ENCODE measurements at places on chromosomes 2 and 18.

DNA sequence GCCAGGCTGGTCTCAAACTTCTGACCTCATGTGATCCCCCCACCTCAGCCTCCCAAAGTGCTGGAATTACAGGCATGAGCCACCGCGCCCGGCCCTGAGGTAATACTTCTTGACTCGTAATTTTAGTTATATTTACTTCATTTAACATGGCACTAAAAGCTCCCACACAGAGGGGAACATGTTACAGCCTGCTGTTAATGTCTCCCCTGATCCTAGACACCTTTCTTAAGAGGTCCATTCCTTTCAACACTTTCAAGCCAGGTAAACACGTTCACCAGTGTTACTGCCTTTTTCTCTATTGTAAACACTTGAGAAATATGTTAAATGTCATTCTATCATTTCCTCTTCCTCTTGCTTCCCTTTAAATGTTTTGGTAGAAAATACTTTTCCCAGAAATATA, 161.4 kb downstream of the METTL4 start:
- DNase-seq: no peak

DNA sequence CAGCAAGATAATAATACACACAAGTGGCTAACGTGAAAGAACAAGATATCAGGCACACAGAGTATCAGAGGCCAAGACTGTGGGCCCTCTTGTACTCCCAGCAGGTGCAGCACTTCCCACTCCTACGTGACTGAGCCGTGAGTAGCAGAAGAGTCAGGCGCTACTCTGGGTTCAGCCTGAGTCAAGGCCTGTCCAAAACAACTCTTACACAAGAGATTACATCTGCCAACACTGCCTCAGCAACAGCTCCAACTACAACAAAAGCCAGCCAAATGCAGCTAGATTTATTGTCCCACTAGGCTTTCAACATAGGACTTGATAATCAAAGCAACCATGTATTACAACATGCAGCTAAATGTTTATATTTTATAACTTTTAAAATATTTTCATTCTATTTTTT, 56.2 kb downstream of the ITSN2 start:
- DNase-seq: peak; percentile 41

GRCh38 chr2:233766416-233766815, 6.3 kb downstream of the UGT1A1 start:
- DNase-seq: no peak

GRCh38 chr2:211877061-211877460, 661.5 kb downstream of the ERBB4 start:
- DNase-seq: no peak

GRCh38 chr2:147068071-147068470, 776.8 kb upstream of the ACVR2A start:
- no peak for DNase-seq

DNA sequence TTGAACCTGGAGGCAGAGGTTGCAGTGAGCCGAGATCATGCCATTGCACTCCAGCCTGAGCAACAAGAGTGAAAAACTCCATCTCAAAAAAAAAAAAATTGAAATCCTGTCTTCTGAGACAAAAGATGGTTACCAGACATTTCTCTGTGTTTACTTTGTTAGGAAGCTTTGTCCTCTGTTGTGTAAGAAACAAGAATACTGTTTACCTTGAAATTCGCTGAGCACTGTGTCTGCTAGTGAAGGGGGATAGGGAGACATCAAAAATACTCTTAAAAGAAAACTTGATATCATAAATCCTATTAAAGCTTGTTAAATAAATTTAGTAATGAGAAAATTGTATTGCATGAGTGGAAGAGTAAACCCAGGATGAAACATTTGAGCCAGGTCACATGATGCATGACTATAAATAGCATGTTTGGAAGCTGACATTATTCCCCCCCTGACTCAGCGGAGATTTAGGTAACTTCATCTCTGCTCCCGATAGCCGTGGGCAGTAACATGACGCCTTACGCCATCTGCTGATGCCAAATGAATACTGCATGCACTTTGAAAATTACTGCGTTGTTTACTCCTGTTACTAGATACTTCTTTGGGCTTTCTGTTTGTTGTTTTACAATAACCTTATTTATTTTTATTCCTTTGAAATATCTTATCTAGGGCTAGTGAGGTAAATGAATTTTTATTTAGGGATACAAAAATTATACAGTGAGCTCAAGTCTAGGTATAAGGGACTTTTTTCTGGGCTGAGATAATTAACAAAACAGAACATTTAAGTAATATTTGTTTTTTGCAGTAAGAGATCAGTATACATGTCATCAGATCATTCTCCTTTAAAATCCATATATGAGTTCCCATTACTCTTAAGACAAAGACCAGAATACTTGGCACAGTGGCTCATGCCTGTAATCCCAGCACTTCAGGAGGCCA, 134.9 kb downstream of the MAP3K20 start:
- DNase-seq: peak; percentile 94

GRCh38 chr2:238235331-238235732, 4.5 kb downstream of the HES6 start:
- DNase-seq: peak; percentile 26

DNA sequence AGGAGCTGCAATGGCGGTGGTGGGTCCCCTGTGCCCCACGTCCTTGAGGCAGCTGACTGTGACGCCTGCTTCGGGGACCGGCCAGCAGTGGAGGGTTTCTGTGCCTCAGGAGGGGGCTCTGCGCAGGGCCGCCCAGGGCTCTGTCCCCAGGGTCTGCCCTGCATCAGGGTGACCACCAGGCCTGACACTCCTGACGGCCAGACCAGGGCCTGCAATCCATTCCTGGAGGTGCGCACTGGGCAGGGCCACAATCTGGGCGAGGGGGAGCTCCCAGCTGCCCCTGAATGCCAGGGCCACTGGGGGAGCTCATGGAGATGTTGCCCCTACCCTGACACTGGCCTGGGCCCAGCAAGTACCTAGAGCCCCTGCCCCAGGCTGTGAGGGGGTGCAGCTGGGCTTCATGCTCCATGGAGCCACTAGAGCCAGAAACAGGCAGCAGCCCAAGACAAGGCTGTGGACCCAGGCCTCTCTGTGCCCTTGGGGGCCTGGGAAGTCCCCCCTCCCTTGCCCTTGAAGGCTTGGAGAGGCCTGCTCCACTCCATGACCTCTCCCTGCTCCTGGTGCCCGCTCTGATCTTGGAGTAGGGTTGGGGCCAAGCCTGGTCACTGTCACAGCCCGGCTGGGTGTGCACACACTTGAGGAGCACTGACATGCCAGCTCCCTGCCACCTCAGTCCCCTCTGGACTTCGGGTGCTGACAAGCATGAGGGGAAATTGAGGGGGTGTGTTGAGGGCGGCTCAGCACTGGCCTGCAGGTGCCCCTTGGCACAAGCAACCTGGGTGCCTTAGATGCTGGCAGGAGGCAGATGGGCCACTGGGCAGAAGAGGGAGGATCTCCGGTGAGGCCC, 55.9 kb downstream of the LDAH start:
- DNase-seq: no peak

- peak; percentile 51 for DNase-seq
Observed at GRCh38 chr2:165877565-165878550, 75.7 kb downstream of the TTC21B start.

DNA sequence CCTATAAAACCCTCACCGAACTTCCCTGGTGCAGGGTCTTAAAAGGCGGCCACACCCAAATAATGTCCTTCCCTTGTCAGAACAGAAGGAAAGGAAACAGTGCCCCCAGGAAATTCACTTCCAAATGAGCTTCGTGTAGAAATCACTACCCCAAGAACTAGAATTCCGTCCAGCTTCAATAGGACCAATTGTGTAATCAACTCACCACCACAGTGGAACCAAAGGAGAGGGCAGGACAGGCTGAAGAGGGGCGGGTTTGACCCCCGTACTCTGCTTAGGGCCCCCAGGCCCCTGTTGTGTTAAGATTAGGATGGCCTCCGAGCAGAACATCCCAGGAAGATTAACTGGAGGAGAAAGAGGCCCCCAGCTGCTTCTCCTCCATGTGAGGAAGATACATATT, 24.1 kb downstream of the GPR35 start:
- no peak for DNase-seq

DNA sequence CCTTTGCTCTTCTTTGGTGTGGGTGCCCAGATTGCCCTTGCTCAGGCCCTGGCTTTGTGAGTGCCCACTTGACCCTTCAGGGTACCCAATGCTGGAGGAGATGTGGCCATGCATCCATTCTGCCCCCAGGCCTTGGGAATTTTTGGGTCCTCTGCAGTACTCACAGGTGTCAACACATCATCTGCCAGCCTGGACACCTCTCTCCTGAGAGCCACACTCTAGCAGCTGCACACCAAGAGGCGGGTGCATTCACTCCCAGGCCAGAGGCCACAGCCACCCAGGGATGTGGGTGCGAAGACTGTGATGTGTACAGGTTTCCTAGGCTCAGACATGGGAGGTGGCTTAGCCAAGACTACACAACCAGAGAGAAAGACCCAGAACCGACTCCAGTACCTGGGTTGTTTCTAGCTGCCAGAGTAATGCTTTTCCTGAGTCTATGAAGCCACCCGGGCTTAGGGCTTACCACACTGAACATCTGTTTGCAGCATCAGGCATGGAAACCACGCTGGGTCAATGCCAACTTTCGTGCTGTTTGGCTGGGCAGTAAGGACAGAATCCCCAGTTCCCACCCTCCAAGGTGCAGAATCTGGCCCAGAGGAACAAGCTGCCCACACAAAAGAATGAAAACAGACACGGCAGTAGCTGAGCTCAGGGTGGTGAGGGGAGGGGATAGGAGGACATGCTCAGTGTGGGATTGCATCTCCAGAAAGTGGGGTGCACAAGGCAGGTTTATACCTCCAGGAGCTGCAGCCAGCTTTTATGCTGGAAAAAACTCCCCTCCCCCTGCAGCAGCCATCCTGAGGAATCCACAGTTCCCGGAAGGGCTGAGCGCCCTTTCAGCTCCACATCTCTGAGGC, 40.1 kb downstream of the KCNF1 start:
- DNase-seq: no peak

DNA sequence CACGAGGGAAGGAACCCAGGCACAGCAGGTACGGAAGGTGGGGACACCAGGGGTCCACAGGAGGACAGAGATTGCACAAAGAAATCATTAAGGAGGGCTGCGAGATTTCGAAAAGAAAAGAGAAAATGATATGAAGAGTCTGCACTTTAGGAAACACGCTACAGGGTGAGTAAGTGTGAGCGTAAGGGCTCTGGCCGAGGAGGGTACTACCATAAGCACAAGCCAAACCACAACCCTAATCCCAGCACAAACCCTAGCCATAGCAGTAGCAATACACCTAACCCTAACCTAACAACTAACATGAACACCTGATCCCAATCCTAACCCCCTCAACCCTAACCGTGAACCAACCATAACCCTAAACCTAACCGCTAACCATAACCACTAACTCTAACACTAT, 104.0 kb downstream of the ZNF516 start:
- no peak for DNase-seq

GRCh38 chr2:63506320-63506719, 82.0 kb downstream of the WDPCP start:
- no peak for DNase-seq

- DNase-seq: no peak
Observed at GRCh38 chr2:69576880-69577279, 66.7 kb downstream of the AAK1 start.

- DNase-seq: peak; percentile 75
Observed at GRCh38 chr2:141767051-141767450, 363.8 kb downstream of the LRP1B start.

DNA sequence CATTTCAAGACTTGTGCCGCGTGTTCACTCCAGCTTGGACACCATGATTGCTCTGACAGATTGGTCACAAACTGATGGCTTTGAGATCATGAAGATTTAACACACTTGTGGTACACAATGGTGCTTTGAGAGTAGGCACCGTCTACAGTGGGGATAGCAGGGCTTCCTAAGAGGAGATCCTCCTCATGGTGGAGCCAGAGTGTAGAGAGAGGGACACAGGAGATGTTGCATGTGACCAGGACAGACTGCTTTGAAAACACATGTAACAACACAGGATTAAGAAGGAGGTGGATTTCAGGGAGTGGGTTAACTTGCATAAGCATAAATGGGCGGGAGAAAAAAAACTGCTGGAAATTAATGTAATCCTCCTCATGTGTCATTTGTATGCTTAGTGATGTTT, 95.7 kb upstream of the LINC00305 start:
- no peak for DNase-seq

DNA sequence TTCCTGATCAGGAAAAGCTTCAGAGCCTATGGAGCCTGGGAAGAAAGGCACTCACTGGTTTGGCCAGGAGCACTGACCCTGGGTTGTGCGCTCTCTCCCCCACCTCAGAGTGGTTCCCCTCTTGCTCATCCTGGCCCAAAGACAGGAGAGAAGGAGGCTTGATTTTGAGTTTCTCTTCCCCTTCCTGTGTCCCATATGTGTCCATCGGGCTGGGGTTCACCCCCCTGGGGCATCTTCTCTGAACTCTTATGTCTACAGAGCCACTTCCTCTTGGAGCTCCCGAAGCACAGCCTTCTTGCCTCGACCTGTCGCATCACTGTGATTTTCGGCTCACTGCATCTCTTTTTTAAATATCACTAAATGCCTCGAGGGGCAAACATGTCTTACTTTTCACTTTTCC, 692.3 kb downstream of the RNF144A start:
- DNase-seq: no peak

- DNase-seq: no peak
Observed at GRCh38 chr2:213243189-213244044, 40.8 kb upstream of the SPAG16 start.

Measured in fibroblast of skin of right biceps (primary cell).